ENCODE measurements at places on chromosomes 6 and 20.

DNA sequence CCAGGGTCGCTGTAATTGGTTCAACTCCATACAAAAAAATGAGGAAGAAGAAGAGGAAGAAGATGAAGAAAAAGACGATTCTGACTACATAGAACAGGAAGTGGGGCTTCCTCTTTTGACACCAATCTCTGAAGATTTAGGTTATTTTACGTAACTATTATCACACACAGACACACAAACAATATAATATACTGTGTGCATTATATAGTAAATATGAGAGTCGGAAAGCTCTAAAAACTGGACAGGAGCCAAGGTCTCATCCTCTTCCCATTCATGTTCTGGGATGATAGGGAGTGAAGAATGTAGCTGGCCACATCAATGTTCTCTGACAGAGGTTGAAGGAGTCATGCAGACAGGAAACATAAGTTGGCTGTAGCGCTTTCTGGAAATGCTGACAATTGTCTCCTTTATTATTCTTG is 13.3 kb downstream of the RSPH4A start:
- DNase-seq, result no peak

GRCh38 chr6:79776076-79776475 is 144.9 kb downstream of the SH3BGRL2 start:
- no peak for DNase-seq

- no peak for DNase-seq
These were observed 627.3 kb upstream of the SLC35B3 start for GRCh38 chr6:9062596-9062995.

DNA sequence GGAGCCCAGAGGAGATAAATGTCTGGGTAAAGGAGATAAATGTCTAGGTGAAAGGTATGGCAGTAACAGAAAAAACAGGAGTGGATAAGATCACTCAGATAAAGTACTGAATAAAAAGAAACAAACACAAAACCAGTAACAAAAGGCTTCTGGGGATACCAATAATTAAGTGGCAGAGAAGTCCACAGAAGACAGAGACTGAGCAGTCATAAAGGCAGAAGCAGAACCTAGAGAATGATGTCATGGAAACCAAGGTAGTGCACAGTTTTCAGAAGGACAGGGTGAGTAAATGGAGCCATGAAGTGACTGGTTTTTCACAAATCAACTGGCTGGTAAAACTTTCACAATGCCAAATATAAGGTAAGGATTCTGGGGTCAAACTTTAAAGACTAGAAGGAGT is 80.9 kb upstream of the PLN start:
- no peak for DNase-seq

DNA sequence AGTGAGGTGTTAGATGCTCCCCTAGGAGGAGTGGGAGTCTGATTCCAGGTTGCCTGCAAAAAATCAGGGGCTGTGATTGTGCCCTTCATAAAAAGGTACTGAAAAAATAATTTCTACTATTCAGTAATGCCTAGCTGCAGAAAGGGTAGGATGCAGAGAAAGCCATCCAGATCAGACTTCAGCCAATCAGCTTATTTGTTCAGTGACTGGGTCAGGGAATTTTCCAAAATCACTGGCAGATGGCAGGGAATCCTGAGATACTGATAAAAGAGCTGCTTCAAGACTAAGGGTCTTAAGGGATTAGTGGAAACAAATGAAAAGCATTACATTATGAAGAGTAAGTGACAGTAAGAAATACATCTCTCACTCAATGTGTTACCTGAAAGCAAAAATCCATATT is 42.8 kb upstream of the MTRF1L start:
- DNase-seq, result no peak

DNA sequence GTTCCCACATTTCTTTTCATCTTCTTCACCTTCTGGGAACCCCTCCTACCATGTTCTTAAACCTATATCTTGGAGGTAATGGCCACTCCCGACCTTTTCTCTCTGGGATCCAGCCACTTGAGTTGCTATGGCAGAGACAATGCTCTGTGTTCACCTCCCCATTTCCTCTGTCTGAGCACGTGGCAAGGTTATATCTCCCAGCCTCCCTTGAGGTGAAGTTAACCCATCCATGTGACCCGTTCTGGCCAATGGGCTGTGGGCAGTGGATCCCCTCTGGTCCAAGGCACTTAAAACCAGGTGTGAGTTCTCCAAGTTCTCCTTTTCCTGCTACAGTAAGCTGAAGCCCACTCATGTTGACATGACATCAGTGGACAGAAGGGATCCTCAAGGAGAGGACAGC is 261.4 kb downstream of the LRFN2 start:
- no peak for DNase-seq
